ENCODE measurements at places on chromosomes 1 and 21.

- DNase-seq: no peak
Observed at GRCh38 chr21:28833182-28833581, 159.5 kb downstream of the LTN1 start.

GRCh38 chr1:169931795-169932231 is 38.1 kb upstream of the SCYL3 start:
- no peak for DNase-seq

DNA sequence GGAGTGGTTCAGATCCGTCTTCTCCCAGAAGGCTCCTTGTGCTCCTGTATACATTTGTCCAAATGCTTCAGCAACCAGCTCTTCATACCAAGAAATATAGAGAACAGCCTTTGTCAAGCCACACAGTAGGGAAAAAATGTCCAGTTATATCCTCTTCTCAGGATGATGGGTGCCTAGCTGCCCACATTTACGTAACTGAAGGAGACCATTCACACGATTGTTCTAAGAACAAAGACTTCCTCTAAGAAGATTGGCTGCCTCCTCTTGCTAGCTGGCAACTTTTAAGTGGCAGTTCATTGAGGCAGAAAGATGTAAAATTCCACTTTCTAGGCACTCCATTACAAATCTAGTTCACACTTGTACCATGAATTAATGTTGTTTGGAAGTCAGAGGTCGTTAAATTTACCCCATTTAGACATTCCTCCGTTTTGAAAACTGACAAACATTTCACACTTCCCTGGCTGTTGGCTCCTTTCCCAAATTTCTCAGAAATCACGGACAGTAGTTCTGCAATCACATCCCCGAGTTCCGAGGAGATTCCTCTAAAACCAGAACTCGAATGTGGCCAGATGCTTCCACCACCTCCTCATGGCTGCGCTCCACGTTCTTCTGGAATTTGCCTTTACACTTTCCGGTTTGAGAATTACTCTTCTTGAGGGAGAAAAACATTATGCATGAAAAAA is 45.6 kb upstream of the CSF1 start:
- DNase-seq: no peak

DNA sequence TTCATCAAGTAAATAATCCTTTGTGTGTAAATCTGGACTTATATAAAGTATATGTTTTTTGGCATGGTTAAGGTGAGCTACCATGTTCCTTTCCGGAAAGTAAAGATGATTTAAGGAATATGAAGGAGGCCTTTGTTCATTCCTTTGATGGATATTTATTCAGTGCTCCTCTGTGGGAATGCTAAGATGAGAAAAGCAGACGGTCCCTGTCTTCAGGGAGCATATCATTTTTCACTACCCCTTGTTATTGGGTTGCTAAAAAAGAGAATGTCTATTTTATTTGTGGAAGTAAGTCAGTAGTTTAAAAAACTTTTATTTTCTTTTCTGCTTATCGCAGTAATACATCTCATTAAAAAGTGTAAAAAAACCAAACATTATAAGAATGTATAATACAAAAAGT is 35.1 kb upstream of the CNN3 start:
- no peak for DNase-seq

- DNase-seq: no peak
Observed at GRCh38 chr21:26138615-26139257, 31.8 kb downstream of the APP start.

GRCh38 chr1:206847337-206847834 is 18.0 kb upstream of the IL20 start:
- DNase-seq: no peak

GRCh38 chr1:42926235-42926878 is 32.3 kb downstream of the SLC2A1 start:
- DNase-seq: no peak

DNA sequence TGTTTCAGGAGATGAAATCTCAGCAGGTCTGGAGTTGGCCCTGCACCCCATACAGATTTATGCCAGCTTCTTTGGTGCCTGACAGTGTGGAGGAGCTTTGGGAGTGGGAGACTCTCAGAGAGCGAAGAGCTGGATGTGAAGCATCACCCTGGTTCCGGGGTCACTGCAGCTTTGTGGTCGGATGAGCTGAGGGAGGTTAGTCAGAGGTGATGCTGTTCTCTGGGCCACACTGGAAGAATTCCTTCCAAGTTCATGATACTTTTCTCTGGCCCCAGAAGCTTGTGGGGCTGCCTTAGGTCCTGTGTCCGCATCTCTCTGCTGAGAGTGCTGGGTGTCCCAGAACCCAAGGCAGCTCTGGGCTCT is 467.8 kb downstream of the CAMTA1 start:
- DNase-seq: no peak

GRCh38 chr1:202225131-202225530 is 31.5 kb downstream of the LGR6 start:
- no peak for DNase-seq

GRCh38 chr1:3399732-3400131 is 54.7 kb upstream of the ARHGEF16 start:
- no peak for DNase-seq

DNA sequence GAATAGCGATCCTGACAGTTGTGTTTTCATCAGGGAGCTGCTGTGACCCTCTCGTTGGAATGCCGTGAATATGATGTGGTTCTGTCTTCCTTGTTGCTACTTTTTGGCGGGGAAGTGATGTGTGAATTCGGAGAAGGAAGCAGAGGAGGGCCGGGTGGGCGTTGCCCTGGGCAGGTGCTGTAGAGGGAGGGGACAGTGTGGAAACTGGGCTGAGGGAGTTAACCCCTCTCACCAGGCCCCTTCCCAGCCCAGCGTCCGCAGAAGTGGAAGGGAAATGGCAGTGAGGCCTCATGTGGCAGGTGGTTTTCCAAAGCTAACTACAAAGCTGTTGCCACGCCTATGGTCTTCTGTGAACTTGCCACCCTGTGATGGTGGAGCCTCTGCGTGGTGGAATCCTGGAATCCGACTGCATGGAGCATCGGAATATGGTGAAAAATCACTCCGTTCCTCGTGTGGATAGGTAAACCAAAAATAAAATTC is 227.9 kb downstream of the DYRK1A start:
- no peak for DNase-seq

- DNase-seq: no peak
Observed at GRCh38 chr1:94612525-94613204, 71.1 kb upstream of the F3 start.

- no peak for DNase-seq
Observed at GRCh38 chr1:219324171-219324570, 150.5 kb downstream of the LYPLAL1 start.

GRCh38 chr1:212189352-212189738 is 95.9 kb upstream of the PPP2R5A start:
- DNase-seq: no peak

- no peak for DNase-seq
Observed at GRCh38 chr1:161473348-161473747, 31.9 kb upstream of the FCGR2A start.

DNA sequence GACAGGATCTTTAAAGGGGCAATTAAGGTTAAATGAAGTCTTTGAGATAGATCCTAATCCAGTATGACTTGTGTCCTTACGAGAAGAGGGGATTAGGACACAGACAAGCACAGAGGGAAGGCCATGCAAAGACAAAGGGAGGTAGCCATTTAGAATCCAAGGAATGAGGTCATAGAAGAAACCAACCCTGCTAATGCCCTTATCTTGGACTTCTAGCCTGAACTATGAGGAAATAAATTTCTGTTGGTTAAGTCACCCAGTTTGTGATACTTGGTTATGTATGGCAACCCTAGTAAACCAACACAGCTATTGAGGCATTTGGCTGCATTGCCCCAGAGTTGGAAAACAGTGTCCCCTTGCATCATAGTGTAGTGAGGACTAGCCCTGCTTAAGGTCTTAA is 121.3 kb downstream of the MAST2 start:
- DNase-seq: no peak

DNA sequence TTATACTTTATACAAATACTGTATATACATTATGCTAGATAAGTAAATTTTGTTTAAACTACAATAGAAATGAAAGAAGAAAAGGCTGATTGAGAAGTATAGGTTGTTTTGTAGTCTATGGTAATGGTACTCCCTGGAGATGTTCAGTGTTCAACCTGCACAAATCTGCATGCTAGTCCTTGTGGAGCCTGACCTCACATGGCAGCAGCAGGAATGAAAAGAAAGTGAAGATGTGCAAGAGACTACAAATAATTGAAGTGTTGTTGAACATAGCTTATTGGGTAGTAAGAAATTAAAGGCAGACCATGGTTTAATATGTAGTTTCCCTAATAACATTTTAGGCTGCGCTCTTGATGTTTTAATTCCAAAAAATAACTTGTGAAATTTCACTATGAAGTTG is 201.2 kb downstream of the TGFB2 start:
- no peak for DNase-seq

DNA sequence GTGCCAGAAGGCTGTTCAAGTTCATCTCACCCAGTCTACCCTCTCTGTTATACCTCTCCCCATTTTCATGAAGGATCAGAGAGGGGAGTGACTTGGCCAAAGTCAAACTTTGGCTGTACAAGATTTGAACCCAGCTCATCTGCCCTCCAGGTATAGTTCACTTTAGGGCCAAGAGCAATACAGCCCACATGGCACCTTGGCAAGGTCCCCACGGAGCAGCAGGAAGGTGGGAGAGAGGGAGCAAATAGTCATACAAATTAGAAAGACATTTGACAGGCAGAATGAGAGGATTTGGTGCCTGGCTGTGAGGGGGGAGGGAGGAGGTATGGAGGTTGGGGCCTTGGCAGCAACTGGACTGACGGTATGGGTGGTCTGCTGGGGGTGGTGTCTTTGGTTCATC is 1.0 kb downstream of the HPCAL4 start:
- DNase-seq: no peak

GRCh38 chr1:42746436-42747105 is 6.5 kb upstream of the CLDN19 start:
- DNase-seq: no peak

- DNase-seq: no peak
Observed at GRCh38 chr21:34307991-34308532, 55.7 kb upstream of the KCNE2 start.

DNA sequence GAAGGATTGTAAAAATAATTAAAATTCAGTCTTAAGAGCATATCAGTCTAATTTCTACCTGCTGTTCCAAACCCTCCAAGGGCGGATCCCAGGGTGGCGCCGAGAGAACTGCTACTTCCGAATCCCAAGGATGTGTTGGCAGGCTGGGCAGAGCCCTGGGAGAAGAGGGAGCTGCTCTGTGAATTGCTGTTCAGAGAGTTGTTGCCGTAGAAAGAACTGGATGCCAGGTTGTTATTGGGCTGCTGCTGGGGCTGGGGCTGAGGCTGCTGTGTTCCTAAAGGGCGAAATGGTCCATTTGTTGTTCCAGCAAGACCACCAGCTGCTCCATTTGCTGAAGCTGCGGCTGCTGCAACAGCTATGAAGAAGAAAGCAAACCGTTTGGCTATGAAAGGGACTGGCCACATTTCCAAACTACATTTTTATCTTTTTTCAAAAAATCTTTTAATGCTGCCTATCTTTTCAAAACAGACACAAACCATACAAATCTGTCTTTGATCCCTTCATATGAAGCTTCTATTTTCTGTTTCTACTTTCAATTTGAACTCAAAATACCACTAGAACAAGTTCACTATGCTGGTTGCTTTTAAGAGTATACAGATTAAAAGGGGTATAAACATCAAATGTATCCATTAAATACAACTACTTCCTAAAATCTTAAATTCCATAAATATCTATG is 57.5 kb upstream of the SDC3 start:
- no peak for DNase-seq

Data from SW 1271 (cell line).